ENCODE measurements at places on chromosomes 16 and 17.
A peak's percentile ranks its signal among the peaks of the same experiment; 100 is the strongest.

GRCh38 chr16:84155226-84155625, 10.1 kb downstream of the DNAAF1 start:
- DNase-seq = no peak

- DNase-seq = no peak
Observed at GRCh38 chr17:78818932-78819331, 21.7 kb downstream of the USP36 start.

DNA sequence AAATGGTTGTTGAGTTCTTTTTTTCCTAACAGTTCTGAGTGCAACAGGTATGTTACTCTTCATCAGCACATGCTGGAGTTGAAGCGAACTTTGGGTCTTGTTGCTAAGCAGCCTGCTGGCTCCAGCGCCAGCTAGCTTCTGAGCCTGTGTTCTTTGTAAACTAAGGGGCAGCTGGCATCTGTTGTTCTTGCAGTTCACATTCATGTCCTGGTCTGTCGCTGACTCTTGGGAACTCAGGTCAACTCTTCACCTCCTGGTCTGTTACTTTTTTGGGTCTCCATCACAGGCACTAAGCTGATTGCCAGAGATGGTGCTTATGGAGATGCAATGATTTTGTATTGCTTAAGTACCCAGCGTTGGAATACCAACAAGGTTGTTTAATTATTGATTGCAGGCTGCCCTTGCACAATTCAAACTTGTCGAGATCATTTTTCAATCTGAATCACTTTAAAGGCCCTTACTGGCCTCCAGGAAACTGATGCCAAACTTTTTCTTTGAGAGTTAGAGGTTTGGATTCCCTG, 40.9 kb downstream of the USP10 start:
- DNase-seq = no peak

GRCh38 chr17:76997981-76998531, 129.9 kb downstream of the MGAT5B start:
- no peak for DNase-seq

GRCh38 chr16:86553356-86553755, 1.7 kb downstream of the MTHFSD start:
- no peak for DNase-seq

- DNase-seq = no peak
Observed at GRCh38 chr16:66058172-66058691, 308.3 kb upstream of the CDH5 start.

- no peak for DNase-seq
Observed at GRCh38 chr17:21090902-21091618, 35.7 kb upstream of the DHRS7B start.

DNA sequence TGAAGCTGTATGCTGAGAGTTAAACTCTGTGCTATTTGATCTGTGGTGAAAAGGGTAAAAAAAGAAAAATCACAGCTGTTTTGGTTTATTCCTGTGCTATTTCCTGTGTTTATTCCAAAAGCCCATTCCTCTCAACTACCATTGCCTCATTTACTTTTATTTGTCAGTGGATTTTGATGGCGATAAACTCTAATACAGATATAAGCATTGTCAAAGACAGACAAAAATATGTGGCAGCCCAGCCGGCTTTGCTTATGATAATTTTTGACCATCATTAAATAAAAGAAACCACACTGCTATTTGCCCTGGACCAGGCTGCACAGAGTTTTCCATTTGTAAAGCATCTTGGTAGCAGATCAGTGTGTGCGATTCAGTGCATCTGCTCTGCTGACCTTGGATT, 473.6 kb upstream of the ASIC2 start:
- no peak for DNase-seq

GRCh38 chr16:69404275-69404805, 18.5 kb upstream of the TERF2 start:
- DNase-seq = no peak

DNA sequence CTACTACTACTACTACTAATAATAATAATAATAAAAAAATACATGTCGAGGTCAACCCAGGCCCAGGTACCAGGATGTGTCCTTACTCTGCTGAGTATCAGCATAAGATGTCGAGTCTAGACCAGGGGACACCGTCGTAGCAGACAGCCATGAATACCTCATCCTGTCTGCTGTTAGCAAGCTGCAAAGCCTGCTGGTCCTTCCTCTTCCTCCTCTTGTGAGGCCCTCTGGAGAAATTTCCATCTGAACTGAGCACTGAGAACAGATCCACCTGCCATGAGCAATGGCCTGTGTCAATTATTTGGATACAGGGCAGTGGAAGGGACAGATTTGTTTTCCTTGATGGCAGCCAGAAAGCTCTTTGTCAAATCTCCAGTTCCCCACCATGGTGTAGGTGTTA, 168.5 kb downstream of the XYLT1 start:
- DNase-seq = no peak

DNA sequence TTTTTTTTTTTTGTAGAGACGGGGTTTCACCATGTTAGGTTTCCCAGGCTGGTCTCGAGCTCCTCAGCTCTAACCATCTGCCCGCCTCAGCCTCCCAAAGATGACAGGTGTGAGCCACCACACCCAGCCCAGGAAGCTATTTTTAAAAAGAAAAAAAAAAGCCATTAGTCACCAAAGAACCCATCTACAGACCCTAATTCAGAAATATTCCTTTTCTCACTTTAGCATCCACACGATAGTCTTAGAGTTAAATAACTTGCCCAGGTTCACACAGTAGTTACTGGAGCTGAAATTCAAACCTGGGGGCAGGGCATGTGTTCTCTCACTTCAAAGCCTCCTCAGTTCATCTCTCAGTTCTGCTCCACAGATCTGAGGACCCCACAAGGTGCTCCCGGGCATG, 70.3 kb upstream of the NOL11 start:
- DNase-seq = no peak

GRCh38 chr17:45092911-45093430, 31.9 kb downstream of the NMT1 start:
- peak; percentile 70 for DNase-seq

GRCh38 chr17:1374431-1375177, 25.4 kb downstream of the YWHAE start:
- no peak for DNase-seq

- DNase-seq = no peak
Observed at GRCh38 chr17:59355030-59355701, 23.7 kb downstream of the YPEL2 start.

- DNase-seq = no peak
Observed at GRCh38 chr16:49978569-49979326, 46.3 kb upstream of the CNEP1R1 start.

DNA sequence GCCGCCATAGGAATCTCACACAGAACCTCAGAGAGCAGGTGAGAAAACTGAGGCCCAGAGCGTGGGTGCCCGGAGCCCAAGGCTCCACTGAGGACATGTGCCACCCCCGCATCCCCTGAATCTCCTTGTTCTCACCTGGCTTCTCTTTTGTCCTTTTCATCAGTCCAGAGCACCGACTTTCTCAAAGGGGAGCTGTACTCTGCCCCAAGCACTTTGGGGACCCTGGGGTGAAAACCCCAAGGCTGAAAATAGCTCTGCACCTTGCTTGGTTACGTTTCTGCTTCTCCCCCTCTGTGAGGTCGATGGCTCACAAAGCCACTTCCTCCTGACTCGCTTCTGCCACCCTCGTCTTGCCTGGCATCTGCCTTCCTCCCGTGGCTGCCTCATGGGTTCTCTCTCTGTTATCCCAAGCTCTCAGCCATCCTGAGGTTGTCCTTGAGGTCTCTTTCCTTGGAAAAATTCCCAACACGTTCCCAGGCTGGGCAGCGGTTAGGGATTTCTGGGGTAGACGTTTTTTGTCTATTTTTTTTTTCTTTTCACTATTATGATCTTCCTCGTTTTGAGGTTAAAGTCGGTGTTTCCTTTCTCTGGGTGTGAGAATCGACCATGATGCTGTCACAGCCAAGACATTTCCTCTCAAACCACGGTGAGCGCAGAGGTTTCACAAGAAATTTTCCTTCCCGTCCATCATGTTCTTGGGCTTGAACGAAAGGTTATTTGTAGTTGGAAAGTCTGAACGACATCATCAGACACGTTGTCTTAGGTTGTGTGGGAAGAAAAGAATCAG, 37.2 kb downstream of the IRF8 start:
- DNase-seq = no peak

Data from nucleus accumbens (tissue), 56 donors.